CD4-positive, alpha-beta memory T cell (primary cell): ENCODE measurements at places on chromosomes 1 and 21.

DNA sequence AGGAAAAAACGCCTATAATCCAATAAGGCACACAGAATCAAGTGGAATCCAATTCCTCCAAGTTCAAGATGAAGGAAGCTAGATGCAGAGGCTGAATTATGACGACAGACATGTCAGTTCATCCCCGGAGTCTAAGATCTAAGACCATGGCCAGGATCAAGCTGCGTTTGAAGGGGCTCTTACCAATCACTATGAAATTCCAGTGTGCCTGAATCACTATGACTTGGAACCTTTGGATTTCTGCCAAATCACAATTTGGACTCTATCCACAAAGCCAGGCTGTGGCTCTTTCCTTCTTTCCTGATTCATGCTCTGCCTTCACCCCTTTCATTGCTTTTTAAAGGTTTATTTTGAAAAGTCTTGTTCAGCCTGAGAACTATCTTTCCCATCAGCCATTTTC lies 17.1 kb downstream of the OLIG2 start:
- DNase-seq = no peak

DNA sequence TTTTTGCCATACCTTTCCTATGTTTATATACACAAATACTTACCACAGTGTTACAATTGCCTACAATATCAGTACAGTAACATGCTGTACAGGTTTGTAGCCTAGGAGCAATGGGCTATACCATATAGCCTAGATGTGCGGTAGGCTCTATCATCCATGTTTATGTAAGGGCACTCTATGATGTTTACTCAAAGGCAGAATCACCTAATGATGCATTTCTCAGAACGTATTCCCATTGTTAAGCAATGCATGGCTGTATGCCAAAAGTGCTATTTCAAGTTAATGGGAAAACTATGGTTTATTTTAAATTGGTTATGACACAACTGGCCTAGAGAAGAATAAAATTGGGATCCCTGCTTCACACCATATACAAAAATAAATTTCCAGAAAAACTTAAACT lies 36.9 kb upstream of the DISP1 start:
- DNase-seq = no peak

DNA sequence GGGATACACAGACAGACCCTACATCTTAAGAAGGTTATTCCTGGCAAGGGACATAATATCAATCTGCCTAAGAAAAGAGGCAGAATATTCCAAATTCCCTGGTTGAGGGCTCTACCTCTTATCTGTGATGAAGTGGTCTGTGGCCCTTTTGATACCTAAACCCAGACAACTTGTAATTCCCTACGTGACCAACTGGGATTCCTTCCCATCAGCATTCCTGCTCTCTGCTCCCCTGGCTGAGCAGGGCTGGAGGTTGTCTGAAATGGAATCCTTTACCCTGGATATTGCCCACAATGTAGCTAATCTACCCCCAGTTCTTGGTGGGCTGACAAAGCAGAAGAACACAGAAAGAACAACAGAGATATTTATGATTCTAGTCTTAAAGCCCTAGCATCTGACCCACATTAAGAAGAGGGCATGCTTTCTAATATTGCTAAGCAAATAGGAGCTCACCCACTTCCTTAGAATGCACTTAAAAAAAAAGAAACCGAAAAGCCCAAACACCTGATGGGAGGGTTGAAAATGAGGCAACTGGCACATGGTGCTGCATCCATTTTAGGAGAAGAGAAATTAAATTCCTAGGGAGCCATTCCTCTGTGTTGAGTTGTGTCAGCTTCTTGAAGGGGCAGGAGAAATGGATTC lies 36.8 kb downstream of the GADD45A start:
- DNase-seq = no peak

- no peak for DNase-seq
Observed at GRCh38 chr1:218383681-218384080, 38.5 kb downstream of the TGFB2 start.

GRCh38 chr1:87647430-87648177 lies 318.9 kb downstream of the LMO4 start:
- DNase-seq = no peak

DNA sequence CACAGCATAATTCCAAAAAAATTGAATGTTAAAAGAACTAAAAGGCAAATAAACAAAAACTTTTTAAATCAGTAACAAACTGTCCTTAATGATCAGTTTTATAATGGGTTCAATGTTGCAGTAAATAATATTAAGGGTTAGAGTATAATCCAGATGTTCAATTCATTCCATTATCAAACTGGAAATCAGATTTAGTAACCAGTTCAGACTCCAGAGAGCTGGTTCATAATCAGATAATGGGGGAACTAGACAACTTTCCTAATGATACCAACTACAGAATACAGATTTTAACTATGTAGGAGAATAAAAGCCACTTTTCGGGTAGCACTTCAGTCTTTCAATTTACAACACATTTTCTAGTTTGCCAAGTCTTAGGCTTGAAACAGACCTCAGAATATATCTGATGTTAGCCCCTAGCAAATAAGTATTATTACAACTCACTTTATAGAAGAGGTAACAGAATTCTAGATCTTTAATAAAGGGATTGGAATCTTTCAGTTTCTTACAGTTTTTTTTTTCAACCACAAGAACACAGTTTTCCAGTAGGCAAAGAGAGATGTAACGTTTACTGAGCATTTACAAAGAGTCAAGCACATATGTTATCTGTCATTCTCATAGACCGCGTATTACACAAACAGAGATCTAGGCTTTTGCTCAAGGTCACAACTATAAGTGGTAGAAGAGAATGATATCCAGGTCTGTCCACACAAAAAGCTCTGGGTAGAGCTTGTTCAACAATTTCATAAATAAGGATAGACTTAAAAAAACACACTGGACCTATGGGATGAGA lies 1.9 kb upstream of the DCAF6 start:
- no peak for DNase-seq

DNA sequence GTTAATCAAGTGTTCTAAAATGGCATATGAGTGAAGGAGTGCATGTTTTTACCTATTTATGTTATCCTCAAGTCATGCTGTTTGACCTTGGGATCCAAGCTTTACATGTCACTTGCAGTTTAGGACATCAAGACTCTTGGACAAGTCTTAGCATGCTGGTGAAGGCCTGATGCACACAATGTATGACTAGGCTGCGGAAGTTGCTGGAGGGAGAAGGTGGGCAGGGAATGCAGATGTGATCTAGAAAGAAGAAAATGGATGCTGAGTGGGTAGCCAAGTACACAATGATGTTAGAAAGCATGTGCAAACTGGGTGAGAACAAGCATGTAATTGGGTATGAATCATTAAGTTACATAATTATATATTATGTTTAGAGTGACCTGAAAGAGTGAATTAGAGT lies 301.8 kb downstream of the BRINP2 start:
- DNase-seq = no peak

- DNase-seq = no peak
Observed at GRCh38 chr1:245488346-245489129, 333.8 kb downstream of the KIF26B start.

GRCh38 chr21:37766129-37766528 lies 150.1 kb downstream of the KCNJ6 start:
- DNase-seq = no peak

DNA sequence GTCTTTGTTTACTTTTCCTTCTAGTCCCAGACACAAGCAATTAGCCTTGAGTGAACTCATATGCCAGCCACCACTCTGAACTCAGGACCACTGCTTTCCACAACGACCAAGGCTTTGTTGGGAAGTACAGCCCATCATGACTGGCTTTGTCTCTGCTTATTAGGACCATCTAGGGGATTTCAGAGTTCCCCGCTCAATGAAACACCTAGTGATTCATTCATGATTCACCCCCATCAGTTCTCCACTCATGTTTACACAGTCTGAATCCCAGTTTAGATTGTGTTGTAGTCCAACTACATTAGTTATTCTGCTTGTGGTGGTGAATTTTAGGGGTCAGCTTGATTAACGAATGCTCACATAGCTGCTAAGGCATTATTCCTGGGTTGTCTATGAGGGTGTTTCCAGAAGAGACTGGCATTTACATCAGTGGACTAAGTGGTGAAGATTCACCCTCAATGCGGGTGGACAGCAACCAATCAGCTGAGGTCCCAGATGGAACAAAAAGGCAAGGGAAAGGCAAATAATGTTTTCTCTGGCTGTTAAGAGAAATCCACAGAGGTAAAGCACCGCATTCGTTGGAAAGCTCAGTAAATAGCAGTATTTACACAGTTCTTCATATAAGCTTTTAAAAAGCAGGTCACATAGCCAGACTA lies 122.7 kb downstream of the RGS21 start:
- no peak for DNase-seq

GRCh38 chr1:11525516-11525915 lies 46.6 kb downstream of the DISP3 start:
- DNase-seq = no peak

DNA sequence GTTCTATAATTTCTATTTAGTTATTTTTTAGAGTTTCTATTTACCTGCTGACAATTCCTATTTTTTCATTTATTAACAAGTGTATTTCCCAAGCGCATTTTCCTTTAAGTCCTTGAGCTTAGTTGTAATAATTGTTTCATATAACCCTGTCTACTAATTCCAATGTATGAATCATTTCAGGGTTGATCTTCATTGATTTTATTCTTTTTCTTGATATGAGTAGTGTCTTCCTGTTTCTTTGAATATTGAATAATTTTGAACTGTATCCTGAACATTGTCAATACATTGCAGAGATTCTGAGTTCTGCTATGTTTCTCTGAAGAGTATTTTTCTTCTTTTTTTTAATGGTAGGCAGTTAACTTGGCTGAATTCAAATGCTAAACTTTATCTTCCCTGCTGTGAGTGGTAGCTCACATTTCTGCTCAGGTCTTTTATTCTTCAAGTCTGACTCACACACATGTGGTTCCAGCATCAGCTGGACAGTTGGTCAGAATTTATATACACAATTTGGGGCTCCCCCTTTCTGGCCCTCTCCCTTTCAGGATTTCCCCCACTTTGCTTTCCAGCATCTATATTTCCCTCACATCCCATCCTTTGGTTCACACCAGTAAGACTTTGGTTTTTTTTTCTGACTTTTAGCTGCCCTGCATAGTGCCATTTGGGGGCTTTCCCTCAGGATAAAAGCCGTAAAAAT lies 54.4 kb upstream of the WDR26 start:
- no peak for DNase-seq

DNA sequence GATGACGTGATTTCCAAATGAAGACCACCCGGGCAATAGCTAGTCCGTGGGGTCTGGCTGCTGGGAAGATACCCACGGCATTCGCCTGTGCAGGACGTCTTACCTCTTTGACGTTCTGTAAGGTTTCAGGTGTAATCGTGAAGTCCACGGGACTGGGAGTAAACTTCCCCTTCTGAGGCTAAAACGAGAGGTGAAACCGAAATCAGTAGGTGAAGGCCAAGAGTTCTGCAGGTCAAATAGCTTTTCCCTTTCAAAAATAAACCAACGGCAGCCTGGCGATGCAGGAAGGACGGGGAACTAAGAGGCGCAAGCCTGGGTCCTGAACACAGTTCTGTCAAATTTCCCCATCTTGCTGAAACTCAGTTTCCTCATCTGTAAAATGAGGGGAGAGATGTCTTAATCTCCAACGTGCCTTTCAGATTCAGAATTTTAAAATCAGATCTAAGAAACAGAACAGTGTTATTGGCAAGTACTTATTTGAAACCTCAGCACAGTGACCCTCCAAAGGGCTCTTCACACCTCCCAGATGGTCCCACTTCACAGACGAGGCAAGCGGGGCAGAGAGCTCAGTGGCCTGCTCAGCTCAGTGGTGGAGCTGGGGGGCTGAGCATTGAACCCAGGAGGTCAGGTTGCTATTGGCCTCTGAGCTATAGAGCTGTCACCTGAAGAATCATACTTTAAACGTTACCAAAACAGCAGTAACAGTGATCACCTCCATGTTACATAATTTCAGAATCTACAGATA lies 34.7 kb downstream of the VPS26C start:
- DNase-seq = no peak

- no peak for DNase-seq
Observed at GRCh38 chr1:157335056-157335455, 196.9 kb upstream of the ETV3 start.

- no peak for DNase-seq
Observed at GRCh38 chr1:30805304-30806003, 47.9 kb upstream of the LAPTM5 start.

DNA sequence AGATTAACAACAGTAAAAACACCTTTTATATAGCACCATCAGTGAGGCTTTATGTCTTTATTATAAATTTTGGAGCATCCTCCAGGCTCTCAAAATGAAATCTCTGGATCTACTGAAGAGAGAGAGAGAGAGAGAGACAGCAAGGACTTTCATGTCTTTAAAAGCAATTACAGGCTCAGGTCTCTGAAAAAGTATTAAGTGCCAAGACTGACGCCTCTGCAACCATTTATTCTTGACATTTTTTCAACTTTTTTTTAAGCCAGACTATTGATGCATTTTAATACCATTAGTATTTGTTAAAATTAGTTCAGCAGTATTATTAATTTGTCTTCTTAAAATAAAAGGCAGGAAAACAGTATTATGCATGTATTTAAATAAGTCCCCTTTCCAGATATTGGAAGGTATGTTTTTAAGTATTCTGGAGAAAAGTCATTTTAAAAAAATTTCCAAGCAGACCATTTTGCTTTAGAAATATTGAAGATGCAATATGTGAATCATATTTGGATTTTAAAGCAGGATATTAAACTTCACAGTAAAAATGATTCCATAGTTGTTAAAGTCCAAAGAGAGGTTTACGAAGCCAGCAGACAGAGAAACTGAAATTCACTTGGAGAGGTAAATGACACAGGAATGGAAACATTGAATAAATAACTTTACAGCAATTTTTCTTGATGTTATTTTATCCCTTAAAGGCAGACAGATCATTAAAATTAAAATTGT lies 35.4 kb upstream of the APOBEC4 start:
- DNase-seq = no peak

DNA sequence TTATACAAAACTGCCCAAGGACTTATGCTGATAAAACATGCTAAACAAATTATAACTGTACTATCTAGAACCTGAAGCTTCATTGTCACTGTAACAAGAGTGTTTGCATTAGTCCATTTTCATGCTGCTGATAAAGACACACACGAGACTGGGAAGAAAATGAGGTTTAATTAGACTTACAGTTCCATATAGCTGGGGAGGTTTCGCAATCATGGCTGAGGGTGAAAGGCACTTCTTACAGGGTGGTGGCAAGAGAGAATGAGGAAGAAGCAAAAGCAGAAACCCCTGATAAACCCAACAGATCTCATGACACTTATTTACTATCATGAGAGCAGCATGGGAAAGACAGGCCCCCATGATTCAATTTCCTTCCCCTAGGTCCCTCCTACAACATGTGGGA lies 100.4 kb downstream of the SPATA6 start:
- no peak for DNase-seq

DNA sequence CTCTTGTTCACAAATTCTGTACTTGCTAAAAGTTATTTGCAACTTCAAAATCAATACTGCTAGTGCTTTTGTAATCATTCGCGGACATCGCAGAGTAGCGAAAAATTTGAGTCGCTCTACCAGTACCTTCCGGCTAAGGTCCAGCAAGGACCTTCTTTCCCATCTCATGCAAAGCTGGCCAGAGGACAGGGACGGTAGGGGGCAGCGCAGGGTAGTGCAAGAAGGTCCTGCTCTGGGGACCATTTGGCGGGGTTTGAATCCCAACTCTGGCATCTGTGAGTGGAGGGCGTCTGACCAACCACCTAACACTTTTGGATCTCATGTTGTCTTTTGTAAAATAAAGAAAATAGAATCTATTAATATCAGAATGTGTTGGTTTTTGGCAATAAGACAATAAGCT lies 258.3 kb downstream of the SPATA17 start:
- DNase-seq = no peak
